NCI-H226 (cell line): ENCODE measurements at places on chromosomes 13 and 19.

DNA sequence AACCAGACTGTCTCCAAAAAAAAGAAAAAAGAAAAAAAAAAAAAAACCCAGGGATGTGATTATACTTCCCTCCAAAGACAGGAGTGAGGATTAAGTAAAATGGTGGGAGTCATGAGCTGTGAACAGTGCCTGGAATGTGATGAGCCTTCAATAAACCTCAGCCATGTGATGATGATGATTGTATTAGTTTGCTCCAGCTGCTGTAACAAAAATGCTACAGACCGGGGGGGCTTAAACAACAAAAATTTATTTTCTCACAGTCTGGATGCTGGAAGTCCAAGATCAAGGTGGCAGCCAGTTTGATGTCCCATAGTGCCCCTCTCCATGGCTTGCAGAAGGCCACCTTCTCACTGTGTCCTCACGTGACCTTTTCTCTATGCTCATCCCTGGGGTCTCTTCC, 8.9 kb upstream of the PVR start:
- DNase-seq: no peak

- no peak for DNase-seq
Observed at GRCh38 chr13:45851171-45851921, at the start of gene SIAH3. Gene SIAH3 (minus strand): TSS chr13:45851753. CDS start chr13:45851629, 124 bp downstream.

GRCh38 chr13:109883181-109884180, 97.1 kb upstream of the IRS2 start:
- DNase-seq: no peak

DNA sequence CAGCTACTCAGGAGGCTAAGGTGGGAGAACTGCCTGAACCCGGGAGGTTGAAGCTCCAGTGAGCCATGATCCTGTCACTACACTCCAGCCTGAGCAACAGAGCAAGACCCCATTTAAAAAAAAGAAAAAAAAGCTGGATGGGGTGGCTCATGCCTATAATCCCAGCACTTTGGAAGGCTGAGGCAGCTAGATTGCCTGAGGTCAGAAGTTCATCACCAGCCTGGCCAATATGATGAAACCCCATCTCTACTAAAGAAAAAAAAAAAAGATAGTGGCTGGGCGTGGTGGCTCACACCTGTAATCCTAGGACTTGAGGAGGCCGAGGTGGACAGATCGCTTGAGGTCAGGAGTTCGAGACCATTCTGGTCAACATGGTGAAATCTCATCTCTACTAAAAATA, 15.0 kb downstream of the LTBP4 start:
- no peak for DNase-seq

DNA sequence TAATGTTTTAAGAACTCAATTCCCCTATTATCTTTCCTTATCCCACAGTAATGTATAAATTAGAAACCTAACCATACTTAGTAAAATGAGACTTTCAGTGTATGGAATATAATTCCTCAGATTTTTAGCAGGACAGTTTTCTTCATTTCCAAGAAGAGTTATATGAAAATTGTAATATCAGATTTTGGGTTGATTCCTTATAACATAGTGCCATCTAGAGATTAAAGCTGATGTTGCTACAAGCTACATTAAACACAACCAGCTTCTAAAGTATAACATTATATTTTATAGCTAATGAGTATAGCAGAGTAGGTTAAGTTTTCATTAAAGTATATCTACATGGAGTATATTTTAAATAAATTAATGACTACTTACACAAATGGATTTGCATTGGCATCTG, 99.7 kb upstream of the MIR17HG start:
- DNase-seq: no peak

- peak; percentile 79 for DNase-seq
Observed at GRCh38 chr13:37618554-37618953, 20.0 kb upstream of the POSTN start.

GRCh38 chr13:109344552-109345157, 441.7 kb downstream of the IRS2 start:
- DNase-seq: peak; percentile 78
